NCI-H526 treated with DMSO at 0.1 percent for 48 hours (cell line): ENCODE measurements at places on chromosomes 6 and 20.

DNA sequence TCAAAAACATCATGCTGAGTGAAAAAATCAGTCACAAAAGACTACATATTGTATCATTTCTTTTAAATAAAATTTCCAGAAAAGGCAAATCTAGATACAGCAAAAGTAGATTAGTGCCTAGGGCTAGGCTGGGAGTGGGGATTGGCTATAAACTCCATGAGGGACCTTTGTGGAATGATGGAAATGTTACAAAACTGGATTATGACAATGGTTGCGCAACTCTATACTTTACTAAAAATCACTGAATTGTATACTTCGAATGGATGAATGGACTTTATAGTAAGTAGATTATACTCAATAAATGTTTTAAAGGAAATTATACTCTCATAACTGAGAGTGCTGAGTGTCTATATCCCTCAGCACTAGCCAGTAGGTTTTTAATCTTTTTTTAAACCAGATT is 4.3 kb downstream of the HMGN3 start:
- DNase-seq, result no peak

DNA sequence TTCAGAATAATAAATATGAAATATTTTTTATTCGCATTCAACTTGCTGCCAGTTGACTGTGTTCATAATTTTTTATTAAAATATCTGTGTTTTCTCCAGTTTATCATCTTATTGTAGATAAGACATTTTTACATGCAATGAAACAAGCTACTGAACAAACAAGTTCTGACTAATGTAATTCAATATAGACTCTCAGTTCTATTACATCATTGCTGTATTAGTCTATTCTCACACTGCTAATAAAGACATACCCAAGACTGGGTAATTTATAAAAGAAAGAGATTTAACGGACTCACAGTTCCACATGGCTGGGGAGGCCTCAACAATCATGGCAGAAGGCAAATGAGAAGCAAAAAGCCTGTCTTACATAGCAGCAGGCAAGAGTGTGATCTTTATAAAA is 1357.7 kb upstream of the CITED2 start:
- DNase-seq, result no peak

DNA sequence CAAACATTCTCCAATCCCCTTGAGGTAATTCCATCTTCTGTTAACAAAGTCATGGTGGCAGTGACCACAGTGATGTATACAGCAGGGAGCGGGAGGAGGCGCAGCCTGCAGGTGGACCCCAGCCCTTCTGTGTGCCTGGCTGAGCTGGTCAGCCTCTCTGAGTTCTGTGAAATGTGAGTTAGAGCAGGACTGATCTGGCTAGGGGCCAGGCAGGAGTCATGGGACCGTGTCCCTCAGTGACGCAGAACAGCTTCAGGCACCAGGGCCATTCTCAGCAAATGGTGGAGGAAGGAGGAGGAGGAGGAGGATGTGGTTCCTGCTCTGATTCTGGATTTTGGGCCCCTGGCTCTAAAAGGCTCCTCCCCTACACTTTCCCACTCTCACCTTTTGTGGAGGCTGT is 6.9 kb downstream of the PHACTR3 start:
- DNase-seq, result no peak

GRCh38 chr20:18677126-18677525 is 89.3 kb downstream of the DTD1 start:
- no peak for DNase-seq

DNA sequence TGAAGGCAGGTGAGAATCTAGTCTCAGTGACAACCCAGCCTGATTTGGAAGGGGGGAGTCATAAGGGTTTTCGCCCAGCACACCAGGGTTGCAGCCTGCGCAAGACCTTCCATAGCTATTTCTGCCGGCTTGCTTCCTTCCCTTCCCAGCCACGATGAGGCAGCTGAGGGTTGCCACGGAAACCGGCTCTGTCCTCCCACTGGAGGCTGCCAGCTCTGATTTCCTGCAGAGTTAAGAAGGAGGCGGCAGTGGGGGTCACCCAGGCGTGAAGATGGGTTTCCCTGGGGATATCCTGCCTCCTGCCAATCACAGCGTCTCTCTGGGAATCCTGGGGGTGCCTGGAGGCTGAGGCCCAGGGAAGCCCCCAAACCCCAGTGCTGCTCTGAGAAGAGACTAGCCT is 23.1 kb upstream of the KCNB1 start:
- peak; percentile 25 for DNase-seq

DNA sequence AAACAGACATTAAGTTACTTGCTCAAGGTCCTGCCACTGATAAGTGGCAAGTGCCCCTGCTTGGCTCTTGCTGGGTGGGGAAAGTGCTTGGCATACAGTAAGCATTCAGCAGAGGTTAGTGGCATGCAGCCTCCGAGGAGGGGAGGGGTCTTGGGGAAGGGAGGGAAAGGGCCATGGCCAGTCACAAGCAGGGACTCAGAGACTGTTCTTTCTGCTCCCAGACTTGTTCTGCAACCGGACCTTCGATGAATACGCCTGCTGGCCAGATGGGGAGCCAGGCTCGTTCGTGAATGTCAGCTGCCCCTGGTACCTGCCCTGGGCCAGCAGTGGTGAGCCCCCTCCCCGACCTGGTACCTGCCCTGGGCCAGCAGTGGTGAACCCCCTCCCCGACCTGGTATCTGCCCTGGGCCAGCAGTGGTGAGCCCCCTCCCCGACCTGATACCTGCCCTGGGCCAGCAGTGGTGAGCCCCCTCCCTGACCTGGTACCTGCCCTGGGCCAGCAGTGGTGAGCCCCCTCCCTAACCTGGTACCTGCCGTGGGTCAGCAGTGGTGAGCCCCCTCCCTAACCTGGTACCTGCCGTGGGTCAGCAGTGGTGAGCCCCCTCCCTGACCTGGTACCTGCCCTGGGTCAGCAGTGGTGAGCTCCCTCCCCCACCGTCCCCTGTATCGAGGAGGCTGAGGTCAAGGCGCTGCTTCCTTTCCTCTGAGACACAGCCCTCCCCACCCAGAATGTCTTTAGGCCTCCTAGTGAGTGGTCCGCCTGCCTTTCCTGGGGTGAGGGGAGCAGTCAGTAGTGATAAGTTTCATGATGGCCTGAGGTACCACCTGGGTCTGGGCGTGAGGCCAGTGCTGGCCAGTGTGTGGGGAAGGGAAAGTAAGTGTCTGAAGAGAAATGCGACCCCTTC is 8.9 kb downstream of the GLP1R start:
- no peak for DNase-seq

DNA sequence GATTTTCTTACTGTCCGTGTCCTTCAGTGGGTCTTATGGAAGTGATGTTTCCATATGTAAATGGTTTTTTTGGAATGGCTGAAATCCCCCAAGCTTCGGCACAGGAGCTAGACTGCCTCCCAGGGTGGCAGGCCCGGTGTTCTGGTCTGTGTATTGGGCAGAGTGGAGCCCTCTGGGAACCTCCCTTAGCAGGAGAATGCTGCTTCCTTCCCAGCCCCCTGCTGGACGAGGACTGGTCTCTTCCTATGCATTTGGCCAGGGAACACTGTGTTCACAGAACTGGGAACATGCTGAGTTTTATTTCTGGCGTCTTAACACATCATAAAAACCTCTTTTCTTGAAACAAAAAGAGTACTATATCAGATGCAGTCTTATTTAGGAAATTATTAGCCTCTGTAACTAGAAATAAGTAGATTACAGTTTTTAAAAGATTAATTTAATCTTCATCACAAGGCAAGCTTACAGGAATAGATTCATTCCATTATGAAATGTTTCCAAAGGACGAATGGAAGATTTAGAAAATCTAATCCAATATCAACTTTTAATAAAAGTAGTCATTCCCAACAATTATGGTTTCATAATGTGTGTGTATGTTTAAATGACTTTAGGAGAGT is 56.6 kb downstream of the SYTL3 start:
- no peak for DNase-seq

GRCh38 chr20:38806855-38807655 is 1.6 kb downstream of the PPP1R16B start:
- no peak for DNase-seq

DNA sequence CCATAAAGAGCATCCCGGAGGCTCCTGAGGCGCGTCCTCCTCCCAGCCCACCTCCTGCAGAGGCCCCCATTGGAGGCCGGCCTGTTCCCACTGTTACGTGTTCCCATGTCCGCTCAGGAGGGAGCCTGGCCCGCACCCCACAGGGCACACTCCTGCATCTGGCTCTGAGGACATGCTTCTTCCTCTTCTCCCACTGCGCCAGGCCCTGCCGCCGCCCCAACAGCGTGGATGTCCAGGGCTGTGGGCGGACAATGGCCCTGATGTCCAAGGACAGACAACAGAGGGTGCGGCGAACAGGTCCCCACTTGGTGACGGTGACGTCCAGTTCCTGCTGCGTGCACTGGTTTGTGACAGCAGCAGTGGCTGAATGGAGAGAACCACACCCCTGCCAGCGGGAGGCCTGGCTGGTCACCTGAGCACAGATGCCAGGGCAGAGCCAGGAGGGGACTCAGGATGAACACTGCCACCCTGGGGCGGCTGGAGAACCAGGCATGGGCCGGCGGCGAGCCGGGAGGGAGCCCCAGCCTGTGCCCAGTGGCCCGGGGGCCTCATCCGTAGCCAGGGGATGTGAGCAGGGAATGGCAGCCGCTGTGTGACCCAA is 26.6 kb downstream of the FRMD1 start:
- no peak for DNase-seq
